Cardiac fibroblast (primary cell): ENCODE measurements at places on chromosomes 12 and 14.

DNA sequence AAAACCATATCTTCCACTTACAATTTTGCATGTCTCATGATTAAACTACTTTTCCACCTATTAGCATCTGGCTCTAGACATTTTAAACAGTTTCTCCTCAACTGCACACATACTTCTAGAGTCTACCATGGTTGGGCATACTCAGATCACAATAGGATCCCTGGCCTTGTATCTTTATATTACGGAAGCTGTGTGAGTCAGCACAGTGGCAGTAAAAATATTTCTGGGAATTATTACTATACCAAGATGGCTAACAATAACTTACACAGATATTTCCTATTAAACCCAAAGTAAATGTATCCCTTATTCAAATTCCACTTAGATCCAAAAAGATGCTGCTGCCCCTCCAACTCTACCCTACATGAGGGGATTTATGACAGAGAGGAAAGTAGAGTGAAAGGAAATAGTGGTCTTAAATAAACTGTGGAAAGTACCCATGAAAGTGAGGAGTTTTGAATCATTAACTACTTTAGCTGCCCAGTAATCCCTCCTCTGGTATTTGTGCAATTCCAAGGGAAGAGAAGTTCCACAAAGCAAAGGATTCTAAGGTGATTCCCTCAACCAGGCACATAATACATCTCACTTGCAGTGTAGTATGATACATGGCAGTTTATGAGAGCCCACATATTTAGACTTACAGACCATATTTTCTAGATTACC is 14.0 kb upstream of the CPSF6 start:
- peak; percentile 37 for DNase-seq

DNA sequence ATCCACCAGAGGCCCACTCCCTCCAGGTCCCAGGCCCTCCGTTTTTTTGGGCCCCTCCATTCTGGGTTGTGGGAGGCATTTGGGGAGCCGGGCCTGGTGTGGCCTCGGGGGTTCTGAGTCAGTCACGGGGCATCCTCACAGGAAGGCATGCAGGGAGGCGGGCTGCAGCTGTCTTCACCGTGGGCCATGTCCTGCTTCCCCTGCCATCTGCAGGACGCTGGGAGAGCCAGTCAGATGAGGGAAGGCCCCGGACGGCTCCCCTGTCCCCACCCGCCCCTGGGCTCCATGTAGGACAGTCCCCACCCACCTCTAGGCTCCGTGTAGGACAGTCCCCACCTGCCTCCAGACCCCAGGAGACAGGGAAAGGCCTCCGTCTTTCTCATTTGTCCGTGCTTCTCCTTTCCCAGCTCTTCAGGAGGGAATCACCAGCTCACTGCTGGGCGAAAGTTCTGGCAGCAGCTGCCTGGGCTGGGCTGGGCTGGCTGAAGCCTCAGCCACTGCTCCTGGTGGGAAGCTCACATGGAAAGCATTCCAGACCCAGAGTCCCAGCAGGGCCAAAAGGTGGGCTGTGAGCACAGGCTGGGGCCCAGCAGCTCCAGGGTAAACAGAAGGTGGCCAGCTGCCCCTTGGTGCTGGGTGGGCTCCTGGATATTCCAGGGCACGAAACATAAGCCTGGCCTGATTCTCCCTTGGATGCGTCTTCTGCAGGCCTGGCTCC is 217.8 kb downstream of the KIF26A start:
- no peak for DNase-seq

GRCh38 chr12:88433997-88434703 is 146.1 kb downstream of the KITLG start:
- DNase-seq, result peak; percentile 45

- DNase-seq, result no peak
Observed at GRCh38 chr14:61675291-61675690, 20.0 kb upstream of the HIF1A start.

DNA sequence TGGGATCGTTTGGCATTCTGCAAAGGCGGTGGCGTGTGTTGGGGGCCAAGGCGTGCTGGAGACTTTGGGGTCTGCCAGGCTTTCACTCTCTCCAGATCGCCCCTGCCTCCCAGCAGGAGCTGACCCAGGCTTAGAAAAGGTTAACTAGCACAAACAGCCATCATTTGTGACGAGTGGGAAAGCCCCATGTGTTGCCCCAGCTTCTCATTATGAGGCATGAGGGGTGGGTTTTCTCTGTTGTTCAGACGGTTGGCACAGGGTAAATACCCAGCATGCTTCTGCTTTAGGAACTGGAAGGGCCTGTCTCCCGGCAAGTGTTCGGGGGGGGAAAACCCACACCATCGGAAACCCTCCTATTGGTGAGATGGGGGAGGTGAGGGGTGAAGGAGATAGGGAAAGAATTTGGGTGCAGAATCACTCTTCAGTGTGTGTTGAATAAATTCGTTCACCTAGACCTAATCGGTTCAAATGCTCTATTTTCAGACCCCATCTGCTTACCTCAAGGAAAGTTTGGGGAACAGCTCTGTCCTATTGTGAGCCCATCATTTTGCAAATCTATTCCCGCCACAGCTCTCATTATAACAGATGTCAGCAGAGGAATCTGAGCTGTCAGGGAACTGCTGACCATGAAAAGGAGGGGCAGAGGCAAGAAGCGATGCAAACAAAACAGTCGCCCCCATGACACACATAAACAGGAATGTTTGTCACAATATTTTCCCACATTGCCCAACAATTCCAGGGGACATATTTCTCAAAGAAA is 34.7 kb upstream of the C12orf42 start:
- no peak for DNase-seq

GRCh38 chr14:22813145-22813544 is 2.1 kb downstream of the SLC7A7 start:
- no peak for DNase-seq

DNA sequence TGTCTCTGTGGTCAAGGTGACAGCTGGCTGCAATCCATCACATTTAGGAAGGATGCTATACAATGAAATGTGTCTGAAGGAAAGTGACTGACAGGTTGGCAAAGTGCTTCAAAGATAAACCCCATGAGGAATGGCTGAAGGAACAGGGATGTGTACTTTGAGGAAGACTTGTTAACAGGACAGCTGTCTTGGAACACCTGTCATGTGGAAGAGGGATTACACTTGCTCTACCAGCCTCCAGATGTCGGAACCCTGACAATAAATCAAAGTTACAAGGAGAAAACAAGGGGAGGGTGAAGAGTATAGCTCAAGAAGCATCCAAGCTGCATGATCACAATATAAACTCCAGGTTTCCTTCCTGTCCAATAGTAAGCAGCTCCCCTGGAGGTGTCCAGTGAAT is 147.8 kb upstream of the TMCC3 start:
- DNase-seq, result no peak

GRCh38 chr14:51917193-51917592 is 56.8 kb downstream of the GNG2 start:
- no peak for DNase-seq

DNA sequence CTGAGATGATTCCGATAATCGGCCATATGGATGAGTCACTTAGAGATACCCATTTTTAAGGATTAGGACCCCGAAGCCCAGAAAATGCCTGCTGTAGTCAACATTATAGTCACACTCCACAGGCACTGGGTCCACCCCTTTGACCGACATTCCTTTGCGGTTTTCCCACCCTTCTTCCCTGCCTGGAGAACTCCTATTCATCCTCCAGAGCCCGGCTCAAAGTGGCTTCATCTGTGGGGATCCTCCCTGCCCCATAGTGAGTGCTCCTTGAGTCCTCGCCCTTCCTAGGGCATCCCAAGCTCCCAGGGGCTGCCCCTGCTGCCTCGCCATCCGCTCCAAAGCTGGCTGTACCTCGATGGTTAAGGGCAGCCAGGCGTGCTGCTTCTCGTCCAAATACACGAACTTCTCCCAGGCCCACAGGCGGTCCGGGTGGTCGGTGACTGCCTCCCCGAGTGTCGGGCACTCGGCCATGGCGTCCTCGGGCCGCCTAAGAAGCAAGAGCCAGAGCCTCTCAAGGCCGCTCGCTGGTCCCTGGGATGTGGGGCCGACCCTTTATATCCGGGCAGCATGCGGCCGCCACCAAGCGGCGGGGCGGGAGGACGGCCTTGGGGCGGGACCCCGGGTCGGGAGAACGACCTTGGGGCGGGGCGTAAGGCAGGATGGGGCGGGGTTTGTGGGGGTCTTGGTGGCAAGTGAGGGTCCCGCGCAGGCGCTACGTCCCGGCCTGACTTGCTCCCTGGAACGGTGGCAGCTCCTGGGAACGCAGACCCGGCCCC is at the start of gene TCL1A:
Gene TCL1A, minus strand, starts transcription at position 530 of the 776 bp plus-strand sequence. Its CDS starts 59 bp downstream, at position 471.
- DNase-seq, result no peak

- no peak for DNase-seq
Observed at GRCh38 chr12:12176402-12176801, 90.4 kb downstream of the LRP6 start.

DNA sequence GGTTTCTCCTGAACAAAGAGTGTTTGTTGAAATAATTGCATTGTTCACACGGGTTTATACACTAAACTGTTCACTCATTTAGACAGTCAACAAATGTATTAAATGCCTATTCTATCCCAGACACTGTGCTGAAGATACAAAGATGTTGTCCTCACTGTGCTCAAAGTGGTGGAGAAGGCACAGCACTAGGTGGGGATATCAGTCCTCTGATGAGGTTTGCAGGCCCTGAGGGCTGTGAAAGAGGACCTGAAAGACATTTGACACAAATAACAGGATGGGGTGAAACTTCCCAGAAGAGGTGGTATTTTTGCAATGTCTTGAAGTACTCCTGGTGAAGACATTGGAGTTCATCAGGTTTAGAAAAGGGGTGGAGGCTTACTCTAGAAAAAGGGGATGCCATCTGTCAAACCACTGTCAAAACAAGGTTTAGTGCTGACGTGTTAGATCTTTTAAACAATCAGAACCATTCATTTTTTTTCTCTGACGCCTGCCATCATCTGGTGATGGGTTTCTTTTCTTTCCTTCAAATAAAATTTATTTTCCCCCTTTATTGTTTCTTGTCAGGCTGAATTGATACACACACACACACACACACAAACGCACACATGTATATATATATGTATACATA is 69.5 kb downstream of the ACSS3 start:
- DNase-seq, result no peak

- no peak for DNase-seq
Observed at GRCh38 chr12:4174417-4174816, 99.1 kb upstream of the CCND2 start.

GRCh38 chr12:102120564-102120873 is 536 bp downstream of the PARPBP start:
- no peak for DNase-seq

GRCh38 chr14:99990268-99991170 is 74.7 kb upstream of the EVL start:
- DNase-seq, result peak; percentile 27

- no peak for DNase-seq
Observed at GRCh38 chr14:76405627-76406026, 29.7 kb downstream of the ESRRB start.

DNA sequence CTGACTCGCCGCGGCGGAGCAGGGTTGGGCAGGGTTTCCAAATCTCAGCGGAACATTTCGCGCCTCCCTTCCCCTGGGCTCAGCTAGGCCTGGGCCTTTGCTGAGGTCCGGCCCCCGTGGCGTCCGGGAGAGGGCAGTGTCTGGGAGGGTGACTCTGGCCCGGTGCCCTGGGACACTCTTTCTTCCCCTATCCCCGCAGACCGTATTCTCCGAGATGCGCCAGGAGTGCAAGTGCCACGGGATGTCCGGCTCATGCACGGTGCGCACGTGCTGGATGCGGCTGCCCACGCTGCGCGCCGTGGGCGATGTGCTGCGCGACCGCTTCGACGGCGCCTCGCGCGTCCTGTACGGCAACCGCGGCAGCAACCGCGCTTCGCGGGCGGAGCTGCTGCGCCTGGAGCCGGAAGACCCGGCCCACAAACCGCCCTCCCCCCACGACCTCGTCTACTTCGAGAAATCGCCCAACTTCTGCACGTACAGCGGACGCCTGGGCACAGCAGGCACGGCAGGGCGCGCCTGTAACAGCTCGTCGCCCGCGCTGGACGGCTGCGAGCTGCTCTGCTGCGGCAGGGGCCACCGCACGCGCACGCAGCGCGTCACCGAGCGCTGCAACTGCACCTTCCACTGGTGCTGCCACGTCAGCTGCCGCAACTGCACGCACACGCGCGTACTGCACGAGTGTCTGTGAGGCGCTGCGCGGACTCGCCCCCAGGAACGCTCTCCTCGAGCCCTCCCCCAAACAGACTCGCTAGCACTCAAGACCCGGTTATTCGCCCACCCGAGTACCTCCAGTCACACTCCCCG is 3.0 kb downstream of the WNT1 start:
- no peak for DNase-seq

- DNase-seq, result no peak
Observed at GRCh38 chr12:38490073-38490472, 173.5 kb downstream of the ALG10B start.

- no peak for DNase-seq
Observed at GRCh38 chr12:998020-998874, 7.2 kb downstream of the ERC1 start.

GRCh38 chr12:123895451-123895850 is 77.2 kb downstream of the CCDC92 start:
- DNase-seq, result no peak

DNA sequence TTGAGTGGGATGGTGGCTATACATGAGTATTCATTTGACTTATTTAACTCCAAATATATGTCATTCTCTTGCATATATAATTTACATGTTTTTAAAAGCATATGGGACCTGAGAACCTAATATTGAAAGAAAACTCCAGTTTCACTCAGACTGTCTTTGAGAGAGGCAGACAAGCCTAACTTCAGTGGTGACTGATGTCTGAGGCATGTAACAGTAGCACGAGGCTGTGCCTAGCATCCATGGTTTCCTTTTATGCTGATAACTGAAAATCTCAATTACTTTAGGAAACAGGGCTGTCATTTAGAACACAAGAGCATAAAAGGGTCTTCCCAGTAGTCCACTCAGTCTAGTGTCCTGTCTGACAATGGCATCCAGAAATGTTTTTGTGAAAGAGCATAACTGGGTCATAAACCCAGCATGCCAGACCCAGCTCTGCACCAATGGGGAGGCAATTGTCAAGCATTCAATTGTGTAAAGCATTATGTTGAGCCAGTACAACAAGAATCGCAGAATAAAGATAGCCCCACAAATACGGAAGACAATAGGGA is 24.3 kb downstream of the MAPK1IP1L start:
- DNase-seq, result peak; percentile 51

- DNase-seq, result peak; percentile 42
Observed at GRCh38 chr12:6960593-6961277, 9.6 kb downstream of the PTPN6 start.
